NCI-H146 (cell line): ENCODE measurements at places on chromosomes 1 and 21.

DNA sequence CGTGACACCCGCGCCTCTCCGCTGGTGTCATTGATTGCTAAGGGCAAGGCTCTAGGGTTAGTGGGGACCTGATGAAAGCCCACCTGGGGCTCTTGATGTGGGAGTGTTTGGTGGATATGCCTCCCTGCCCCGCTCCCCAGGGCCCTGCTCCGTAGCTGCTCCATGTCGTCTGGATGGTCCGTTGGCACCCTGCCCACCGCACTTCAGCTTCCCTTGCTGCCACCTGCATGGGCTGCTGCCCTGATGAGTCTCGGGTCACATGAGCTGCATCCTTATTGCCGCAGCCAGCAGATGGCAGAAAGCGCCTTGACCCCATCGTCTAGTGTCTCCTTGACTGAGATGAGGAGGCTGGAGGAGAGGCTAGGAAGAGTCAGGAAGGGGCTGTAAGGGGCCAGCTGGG lies 439.4 kb downstream of the CAMTA1 start:
- DNase-seq: peak; percentile 22

- peak; percentile 49 for DNase-seq
Observed at GRCh38 chr1:155078469-155079209, at the start of gene EFNA3. Gene EFNA3 (plus strand): TSS chr1:155078837. CDS start chr1:155078942, 105 bp downstream.

- DNase-seq: no peak
Observed at GRCh38 chr1:154407198-154408091, 2.3 kb downstream of the IL6R start.

DNA sequence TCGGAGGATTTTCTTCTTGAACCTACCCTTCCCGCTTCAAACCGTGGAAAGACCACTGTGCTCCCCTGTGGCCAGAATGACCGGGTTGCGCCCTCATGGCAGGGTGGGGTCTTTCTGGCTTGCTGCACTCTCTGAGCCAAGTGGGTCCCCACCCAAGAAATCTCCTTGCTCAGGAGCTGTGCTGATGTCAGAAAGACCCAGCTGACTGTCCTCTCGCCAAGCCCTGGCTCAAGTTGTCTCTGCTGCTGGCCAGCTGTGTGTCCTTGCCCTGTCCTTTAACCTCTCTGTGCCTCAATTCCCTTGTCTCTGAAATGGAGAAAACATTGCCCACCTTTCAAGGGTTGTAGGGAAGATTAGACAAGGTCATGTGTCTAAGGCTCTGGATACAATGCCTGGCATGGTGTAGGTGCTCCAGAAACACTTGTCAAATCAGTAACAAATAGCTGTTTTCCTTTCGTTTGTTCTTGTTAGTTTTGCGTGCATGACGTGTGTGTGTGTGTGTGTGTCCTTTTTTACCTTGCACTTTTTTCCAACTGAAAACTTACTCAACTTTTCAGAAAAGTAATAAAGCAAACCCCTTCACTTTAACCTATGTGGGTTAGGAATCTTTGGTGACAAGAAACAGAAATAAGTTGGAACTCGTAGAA lies 41.1 kb upstream of the RPL11 start:
- DNase-seq: no peak

DNA sequence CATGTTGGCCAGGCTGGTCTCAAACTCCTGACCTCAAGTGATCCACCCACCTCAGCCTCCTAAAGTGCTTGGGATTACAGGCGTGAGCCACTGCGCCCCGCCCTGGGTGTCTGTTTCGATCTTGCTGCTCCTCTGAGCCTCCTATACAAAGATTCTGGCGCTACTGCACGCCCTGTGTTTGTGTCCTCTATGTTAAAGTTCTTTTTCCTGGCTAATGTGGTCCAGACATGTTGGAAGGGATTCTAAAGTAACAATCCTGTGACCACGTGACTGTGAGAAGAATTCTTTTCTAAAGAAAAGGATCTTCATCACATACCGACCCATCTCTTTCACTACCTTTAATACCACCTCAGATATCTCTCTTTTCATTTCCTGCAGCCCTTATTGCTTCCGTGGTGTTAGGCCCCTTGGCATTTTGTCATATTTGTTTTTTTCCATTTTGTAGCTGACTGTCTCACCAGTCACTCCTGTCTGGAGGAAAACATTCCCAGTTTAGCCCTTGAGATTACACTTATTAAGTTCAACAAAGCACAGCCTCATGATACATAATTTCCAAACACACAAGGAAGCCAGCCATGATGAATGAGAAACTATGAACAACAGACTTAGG lies 27.2 kb upstream of the ENO1 start:
- DNase-seq: no peak

DNA sequence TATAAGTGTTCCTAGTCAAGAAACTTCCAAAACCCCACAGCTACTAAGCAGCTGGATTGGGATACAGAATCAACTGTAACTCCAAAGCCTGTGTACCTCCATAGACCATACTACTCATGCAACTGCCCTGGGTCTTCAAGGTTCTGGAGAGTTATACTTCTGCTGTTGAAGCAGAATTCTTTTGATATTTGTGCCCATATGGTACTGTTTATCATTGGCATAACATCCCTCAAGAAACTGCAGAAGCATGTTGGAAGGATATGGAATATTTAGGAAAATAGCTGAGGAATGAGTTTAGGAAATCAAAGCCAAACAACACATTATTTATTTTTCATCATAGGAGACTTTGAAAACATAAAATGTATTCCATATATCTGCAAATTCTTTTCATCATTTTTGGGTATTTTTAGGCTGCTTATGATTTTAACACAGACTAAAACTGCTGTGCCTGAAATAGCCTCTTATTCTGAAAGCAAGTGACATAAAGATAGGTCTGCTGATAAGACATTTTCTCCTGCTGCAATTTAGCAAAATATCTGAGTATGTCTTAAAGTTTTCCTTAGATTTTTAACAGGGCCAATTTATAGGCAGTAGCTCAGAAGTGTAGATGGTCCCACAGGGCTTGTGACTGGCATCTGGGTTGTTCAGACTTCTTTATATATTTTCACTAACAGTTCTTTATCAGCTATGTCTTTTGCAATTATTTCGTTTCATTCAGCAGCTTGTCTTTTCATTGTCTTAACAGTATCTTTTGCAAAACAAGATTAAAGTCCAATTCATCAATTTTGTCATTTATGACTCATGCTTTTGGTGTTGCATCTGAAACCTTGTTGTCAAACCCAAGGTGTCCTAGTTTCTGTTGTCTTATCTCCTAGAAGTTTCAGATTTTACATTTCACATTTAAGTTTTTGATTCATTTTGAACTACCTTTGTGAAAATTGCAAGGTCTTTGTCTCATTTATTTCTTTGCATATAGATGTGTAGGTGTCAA lies 41.1 kb upstream of the ZNF124 start:
- DNase-seq: no peak

DNA sequence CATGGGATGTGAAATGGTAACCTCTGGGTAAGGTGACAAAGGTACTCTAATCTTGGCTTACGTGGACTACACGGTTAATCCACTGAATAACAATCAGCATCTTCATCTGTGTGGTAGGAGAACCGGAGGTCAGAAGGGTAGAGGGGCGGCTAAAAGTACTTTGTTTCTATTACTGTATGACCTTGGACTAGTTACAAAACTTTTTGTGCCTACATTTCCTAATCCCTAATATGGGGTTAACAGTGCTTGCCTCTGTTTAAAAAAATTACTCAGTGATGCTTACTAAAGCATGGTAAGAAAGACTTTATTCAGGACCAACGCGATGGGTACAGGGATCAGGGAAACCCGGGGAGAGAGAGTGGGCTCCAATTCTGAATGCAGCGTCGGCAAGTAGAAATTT lies 1.7 kb upstream of the MRPS6 start:
- DNase-seq: no peak
